Activated naive CD8-positive, alpha-beta T cell treated with anti-CD3 and anti-CD28 coated beads, Interleukin-2, amount 10 ng/mL, durations not matched to agents 7 days and 5 days (primary cell): ENCODE measurements at places on chromosomes 3 and 15. TPM values are rescaled to one million over a fixed set of nuclear protein-coding genes. Genes with fewer than 3 reads are reported as not detected.

Gene LSM3
- total RNA-seq, result 14.4 TPM

DNA sequence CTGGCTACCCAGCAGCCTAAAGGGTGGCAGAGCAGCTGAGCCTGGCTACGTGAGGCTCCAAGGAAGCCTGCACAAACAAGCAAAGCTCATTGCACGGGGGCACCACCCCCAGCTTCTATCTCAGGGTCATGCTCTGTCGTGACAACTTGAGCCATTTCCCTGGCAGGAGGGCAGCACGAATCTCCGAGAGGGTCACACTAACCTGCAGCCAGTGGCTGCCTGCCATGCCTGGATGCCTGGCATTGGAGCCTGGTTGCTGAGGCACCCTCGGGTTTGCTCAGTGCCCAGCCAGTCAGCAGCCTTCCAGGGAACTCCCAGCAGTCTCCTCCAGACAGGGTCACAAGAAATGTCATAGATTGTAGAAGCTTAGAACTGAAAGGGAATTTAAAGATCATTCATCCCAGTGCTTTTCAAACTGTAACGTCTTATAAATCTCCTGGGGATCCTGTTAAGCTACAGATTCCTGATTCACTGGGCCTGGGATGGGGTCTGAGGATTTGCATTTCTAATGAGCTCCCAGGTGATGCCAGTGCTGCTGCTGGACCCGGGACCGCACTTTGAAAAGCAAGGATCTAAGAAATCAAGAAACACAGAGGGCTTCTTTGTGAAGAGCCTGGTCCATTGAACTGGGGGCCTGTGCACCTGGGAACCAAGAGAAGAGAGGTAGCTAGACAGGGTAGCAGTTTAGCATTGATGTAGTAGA is 48.4 kb downstream of the TMEM266 start:
- H3K36me3 ChIP-seq, result no peaks in the 10 kb centered on the region
- H3K4me1 ChIP-seq, result no peaks in the 10 kb centered on the region
- no peak overlapping the region for H3K27ac ChIP-seq

- H3K27me3 ChIP-seq, result peaks cover 2% of the 10 kb centered on the region
- peaks cover 4% of the 10 kb centered on the region for H3K36me3 ChIP-seq
- H3K4me1 ChIP-seq, result peaks cover 23% of the 10 kb centered on the region
Measured at GRCh38 chr3:64354956-64355355, 129.7 kb upstream of the PRICKLE2 start.

DNA sequence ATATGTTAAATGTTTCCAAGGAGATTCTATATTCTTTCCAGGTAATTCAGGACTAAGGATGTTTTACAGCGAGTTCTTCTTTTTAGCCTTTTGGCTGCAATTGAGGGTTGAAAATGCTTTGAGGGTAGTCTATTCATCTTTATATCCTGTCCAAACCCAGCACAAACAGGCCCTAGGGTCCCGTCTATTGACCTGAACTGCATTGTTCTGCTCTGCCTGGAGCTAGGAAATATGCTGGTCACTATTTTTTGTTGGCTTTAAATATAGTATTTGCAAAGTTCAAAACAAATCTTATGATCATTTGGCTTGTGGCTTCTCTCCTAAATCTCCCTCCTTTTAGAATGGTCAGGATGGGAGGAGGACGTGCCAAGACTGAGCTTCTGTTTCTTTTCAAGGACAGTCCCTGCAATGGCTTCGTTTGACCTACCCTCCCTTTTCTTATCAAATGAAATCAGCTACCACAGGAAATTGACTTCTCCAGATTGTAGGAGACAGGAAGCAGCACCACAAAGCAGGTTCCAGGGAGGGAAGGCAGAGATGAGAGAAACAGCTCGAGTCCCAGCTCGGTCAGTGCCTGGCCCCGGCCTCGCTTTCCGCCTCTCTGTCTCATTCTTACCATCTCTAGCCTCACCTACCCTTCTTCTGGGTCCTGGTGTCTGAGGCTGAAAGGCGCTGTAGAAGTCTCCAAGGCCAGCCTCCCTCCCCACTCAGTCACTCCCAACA is 27.6 kb upstream of the NRROS start:
- H3K4me1 ChIP-seq, result peaks cover 37% of the 10 kb centered on the region
- H3K4me3 ChIP-seq, result peak overlapping the region; percentile 56
- DNase-seq, result no peak
- no peaks in the 10 kb centered on the region for H3K27me3 ChIP-seq

Gene IL16
- 281 TPM for total RNA-seq
